Hippocampal formation (tissue), 2 donors: ENCODE measurements at places on chromosomes 11 and 22.
A peak's percentile ranks its signal among the peaks of the same experiment; 100 is the strongest.

DNA sequence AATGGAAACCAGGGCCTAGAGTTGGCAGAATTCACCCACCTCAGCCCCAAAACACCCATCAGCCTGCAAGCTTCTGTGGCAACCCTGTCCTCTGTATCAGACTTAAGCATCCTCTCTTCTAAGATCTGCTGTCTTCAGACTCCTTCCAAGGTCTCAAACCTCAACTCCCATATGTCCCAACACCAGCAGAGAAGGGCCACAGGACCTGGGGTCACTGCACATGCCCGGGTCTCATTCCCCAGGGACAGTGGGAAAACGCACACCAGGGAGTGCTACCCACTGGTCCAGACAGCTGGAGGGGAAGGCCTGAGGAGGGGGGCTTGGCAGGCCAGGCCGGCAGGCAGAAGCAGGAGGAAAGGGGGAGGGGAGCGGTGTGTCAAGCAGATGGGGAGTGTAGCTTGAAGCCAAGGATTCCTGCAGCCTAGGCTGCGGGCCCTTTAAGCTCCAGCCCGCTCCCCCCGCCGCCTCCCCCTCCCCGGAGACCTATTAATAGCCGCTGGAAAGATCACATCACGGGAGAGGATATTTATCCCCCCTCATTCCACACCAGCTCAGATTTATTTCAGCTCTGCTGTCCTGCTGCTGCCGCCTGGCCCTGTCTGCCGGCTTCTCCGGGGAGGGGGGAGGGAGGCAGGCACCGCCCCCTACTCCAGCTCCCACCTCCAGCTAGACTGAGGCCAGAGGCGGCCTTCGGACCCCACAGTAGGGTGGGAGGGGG, 16.7 kb downstream of the BCL9L start:
- peak; percentile 71 for DNase-seq

DNA sequence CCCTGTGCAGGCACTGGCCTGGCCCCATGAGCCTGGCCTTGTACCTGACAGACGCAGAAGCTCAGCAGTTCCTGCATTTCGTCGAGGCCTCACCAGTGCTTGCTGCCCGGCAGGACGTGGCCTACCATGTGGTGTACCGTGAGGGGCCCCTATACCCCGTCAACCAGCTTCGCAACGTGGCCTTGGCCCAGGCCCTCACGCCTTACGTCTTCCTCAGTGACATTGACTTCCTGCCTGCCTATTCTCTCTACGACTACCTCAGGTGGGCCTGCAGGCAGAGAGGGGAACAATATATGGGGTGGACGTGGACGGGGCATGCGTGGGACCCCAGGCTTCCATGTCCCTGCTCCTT, 4.9 kb downstream of the LARGE2 start:
- DNase-seq, result no peak

- DNase-seq, result no peak
Observed at GRCh38 chr11:75510004-75510722, 15.6 kb downstream of the GDPD5 start.

DNA sequence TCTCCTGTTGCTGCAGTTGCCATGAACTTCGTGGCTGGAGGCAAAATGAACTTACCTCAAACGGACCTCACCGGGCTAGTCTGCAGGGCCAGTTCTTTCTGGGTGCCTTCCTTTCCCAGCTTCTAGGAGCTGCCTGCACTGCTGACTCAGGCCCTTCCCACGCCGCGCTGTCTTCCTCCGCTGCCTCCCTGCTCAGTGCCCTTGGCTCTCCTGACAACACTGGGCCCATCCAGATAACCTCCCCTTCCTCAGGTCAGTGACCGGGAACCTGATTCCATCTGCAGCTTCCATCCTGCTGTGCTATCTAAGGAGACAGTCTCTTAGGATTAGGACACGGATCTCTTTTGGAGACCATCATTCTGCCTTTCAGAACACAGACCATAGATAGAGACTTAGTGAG, 19.3 kb downstream of the MOB2 start:
- DNase-seq, result no peak

GRCh38 chr11:10807493-10808234, 1.1 kb downstream of the EIF4G2 start:
- peak; percentile 68 for DNase-seq

DNA sequence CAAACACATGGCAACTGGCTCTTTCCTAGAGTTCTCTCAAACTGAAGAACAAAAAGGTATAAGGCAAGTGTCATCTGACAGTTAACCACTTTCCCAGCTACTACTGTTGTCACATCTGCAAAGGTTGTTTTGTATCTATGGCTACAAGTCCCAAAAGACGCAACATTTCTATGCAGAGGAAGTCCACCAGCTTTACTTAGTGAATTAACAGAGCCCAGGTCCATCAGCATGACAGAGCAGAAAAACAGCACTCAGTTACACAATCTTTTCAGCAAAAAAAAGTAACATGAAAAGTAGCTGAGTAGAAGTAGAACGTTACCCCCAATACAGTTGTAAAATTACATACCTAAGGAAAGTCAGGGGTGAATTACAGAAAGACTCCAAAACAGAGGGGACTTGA, 12.1 kb downstream of the CPSF7 start:
- no peak for DNase-seq

GRCh38 chr11:6319001-6319703, 1.1 kb downstream of the CAVIN3 start:
- DNase-seq, result no peak

- no peak for DNase-seq
Observed at GRCh38 chr22:46588279-46589140, 31.7 kb upstream of the GRAMD4 start.

- no peak for DNase-seq
Observed at GRCh38 chr11:75261902-75262361, 21.4 kb downstream of the TPBGL start.

DNA sequence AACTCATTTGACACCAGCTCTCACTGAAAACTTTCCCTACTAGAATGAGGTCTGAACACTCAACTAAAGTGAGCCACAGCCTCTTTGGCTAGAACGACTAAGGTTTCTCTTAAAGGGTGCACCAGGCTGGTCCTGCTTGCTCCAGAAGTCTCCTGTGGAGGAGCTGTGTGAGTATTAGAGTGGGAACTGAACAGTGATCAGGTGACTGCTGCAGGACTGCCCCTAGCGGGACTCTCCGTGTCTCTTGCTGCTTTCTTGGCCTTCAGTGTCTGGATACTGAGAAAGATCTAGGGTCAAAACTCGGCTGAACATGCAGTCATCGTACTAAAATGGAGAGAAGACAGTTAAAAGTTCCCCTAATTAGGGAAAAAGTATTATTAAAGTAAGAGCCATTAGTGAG, 34.6 kb downstream of the FAM118A start:
- DNase-seq, result peak; percentile 40

DNA sequence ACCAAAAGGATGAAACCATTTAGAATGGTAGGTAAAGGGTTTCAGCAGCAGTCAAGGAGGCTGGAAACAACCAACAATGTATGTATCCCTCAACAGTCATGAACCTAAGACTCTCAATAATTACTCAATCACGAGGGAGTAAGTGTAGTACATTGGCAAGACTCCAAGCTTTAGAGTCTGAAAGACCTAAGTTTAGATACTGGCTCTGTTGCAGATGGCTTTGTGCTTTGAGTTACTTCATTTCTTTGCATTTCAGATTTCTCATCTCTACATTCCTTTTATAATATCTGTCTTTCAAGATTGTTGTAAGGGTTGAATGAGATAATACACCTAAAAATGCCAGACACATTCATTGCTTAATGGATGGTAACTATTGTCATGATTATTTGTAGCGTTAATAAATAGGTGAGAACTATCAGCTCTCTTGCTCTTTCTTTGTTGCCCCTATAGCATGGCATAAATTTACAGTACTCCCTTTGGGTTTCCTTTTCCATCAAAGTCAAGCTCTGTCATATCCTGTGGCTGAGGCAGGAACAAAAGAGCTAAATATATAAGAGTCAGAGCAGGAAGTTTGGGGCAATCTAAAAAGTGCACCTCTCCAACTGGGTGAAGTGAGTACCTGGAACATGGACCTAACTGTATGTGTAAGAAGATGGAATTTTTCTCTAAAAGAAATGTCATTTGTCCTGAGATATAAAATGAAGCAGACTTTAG, 228.2 kb upstream of the ZC3H12C start:
- DNase-seq, result no peak

- DNase-seq, result no peak
Observed at GRCh38 chr22:37126882-37127281, 17.4 kb upstream of the TMPRSS6 start.

DNA sequence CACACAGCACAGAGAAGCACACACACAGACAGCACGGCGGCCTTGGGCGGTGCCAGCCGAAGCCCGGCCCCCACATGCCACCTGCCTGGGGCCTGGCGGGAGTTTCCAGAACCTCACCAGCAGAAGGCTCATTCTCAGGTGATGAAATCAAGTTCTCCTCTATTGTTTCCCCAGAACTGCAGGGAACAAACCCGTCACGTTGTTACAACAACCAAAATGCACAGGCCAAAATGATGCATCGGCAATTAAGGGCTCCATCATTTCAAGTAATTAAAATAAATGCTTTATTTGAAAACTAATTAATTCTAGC, 30.8 kb downstream of the GNB1L start:
- no peak for DNase-seq

DNA sequence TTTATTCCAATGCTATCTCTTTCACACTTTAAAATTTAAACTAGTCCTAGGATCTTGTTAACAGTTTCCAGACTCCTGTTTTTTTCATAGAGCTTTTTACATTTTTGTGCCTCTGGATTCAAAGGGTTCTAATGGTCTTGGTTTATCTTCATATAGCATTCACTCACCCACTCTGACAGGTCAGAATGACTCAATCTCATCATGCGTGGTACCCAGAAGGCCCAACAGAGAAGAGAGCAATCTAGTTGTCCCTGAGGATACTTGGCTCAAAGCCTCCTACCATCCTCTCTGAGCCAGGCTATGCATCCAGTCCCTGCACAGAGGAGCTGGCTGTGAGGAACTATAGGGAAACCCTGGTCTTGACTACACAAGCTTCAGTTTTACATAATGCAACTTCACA, 27.5 kb downstream of the MAML2 start:
- DNase-seq, result no peak

DNA sequence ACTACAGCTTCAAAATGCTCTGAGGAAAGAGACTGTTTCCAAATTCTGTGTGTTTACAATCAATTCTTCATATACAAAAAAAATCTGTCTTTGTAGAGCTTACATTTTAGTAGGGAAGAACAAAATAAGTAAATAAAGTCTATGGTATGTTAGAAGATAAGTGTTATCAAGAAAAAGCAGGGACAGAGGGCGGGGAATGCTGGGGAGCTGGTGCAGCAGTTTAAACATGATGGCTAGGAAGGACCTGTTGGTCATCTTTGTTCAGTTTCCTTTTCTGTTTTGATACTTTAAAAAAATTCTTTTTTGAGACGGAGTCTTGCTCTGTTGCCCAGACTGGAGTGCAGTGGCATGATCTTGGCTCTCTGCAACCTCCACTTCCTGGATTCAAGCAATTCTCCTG, 16.1 kb downstream of the TMEM25 start:
- DNase-seq, result no peak

DNA sequence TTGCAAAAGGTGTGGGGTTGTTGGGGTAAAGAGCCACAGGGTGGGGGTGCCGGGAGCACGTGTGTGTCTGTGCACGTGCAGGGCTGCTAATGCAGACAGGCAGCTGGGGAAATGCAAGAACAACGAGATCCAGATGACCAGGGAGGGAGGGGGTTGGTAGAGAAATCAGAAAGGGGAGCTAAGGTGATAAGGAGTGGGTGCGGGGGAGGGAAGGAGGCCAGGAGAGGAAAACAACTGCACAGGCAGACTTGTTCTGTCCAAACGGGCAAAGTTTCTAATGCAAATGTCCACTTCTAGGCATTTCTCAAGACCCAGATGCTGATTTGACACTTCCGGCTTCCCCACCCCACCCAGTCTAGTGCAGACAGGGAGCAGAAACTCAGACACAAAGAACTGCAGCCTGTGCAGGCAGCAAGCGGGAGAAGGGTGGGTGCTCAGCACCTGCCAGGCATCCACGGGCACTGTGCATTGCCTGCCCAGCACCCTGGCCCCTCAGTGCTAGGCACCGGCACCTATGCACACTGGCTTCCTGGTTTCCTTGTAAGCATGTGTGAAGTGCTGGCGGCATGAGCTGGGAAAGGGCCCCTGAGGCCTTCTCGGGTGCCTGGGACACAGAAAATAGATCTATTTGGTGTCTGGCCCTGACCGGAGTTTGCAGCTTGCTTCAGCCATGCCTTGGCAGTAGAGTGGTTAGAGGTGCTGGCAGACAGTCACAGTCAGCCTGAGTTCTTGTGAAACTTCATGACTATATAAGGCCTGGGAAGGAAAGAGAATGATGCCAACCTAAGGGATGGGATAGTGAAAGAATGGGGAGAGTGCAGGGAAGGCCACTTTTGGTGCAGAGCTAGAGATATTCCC, 220.1 kb upstream of the SORL1-AS1 start:
- no peak for DNase-seq

GRCh38 chr11:75475767-75476650, 43.0 kb upstream of the KLHL35 start:
- no peak for DNase-seq

- DNase-seq, result no peak
Observed at GRCh38 chr11:84372381-84372950, 1086.3 kb upstream of the CCDC90B start.

DNA sequence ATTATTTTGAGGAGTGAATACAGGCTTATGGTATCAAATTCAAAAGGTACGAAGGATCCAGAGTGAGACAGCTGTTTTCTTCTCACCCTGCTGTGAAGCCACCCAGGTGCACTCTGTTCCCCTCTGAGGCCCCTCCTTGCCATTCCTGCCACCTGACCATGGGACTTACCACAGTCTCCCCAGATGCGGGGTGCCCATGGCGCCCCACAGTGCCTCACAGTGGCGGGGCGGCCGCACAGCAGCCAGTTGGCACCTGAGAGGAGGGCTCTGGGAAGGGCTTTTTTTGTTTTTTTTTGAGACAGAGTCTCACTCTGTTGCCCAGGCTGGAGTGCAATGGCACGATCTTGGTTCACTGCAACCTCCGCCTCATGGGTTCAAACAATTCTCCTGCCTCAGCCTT, 151.7 kb downstream of the CEP164 start:
- DNase-seq, result no peak

DNA sequence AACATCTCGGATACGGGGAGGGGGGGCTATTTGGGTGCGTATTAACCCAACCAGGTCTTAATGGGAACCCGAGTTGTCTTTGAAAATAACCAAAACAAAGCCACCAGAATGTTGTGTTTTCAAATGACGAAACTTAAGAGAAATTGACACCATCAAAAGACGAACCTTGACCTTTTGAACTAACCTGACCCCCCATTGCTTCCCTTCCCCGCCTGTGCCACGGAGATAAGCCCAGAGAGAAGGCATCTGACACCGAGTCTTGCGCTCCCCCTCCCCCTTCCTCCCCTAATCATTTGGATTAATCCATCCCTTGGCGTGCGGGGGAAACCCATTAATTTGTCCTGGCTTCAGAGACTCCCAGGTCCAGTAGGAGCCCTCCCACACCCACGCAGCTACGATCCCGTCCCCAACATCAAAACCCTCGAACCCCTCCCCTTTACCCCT, 4.5 kb upstream of the GCAT start:
- no peak for DNase-seq

GRCh38 chr11:15859411-15859810, 496.9 kb downstream of the SOX6 start:
- no peak for DNase-seq

DNA sequence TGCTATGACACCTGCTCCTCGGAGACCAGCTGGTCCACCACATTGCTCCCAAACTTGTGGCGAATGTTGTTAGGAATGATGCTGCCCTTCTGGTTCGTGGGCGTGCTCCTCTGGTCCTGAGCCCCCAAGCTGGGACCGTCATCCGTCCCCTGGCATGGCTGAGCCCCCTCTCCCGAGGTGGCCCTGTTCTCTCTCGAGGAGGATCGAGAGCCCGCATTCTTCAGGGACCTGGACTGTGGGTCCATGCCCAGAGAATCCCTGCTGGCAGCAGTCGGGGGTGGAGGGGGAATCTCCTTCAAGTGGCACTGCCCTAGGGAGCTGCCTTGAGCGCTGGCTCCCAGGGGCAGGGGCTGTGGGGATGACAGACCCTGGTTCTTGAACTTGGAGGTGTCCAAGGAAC, 17.4 kb downstream of the TST start:
- no peak for DNase-seq
